ENCODE measurements at places on chromosomes 5 and 9.

DNA sequence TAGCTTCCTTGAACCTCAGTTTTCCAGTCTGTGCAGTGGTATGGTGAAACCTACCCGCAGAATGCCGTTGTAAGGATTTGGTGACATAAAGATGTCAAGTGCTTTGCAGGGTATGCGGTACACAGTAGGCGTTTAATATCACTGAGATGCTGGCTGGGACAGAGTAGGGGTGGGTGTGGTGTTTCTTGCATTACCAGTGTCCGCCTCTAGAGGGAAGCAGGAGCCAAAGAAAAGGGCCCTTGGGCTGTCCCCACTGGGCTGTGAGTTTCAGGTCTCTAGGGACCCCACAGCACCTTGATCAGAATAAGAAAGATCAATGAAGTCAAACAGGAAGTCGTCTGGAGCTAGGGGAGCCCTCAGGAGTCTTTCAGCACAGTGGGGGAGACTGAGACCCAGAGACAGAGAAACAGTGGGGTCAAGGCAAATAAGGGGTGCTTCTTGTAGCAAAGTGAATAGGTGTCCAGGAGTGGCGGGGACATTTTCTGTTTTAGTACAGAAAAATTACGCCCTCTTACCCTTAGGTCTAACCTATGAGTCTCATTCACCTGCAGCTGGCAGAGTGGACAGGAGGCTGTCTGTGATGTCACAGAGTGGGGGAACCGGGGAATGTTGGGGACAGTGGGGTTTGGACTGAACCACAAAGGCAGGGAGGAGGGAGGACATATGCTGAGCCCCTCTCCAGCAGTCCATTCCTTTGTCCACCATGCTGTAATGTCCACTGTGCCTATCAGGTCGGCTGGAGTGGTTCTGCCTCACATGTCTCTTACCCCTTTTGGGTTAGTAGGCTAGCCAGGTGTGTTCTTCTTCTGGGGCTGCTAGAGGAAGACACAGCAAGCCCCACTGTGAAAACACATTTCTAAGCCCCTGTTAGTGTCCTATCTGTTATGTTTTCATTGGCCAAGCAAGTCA is 4.7 kb upstream of the TEX53 start:
- DNase-seq = peak; percentile 60

- DNase-seq = no peak
These were observed 1977.7 kb upstream of the CDH9 start for GRCh38 chr5:29016067-29016466.

- no peak for DNase-seq
These were observed 476.2 kb downstream of the SEMA5A start for GRCh38 chr5:9069650-9070049.

- DNase-seq = no peak
These were observed 281.1 kb upstream of the ANKRD55 start for GRCh38 chr5:56514245-56514644.

GRCh38 chr5:94432499-94432898 is 185.9 kb downstream of the KIAA0825 start:
- no peak for DNase-seq
